Sigmoid colon (tissue), 7 donors: ENCODE measurements at places on chromosomes 13 and 19. TPM values are rescaled to one million over a fixed set of nuclear protein-coding genes. Genes with fewer than 3 reads are reported as not detected.

TMEM59L gene
- 2.9 TPM for total RNA-seq

ZNF135 gene
- total RNA-seq: 8.6 TPM

KLF16 gene
- total RNA-seq: 4.3 TPM

CABP5 gene
- total RNA-seq: not detected

CKM gene
- 0.83 TPM for total RNA-seq

OXGR1 gene
- total RNA-seq: under 0.01 TPM

ZNF566 gene
- total RNA-seq: 15.5 TPM

ABCC4 gene
- 52.9 TPM for total RNA-seq

HIPK4 gene
- not detected for total RNA-seq

HPN gene
- 0.66 TPM for total RNA-seq

GRIK5 gene
- total RNA-seq: 14.4 TPM

RSPH6A gene
- not detected for total RNA-seq

GPR183 gene
- 36.4 TPM for total RNA-seq

ARRDC5 gene
- total RNA-seq: 1.1 TPM

DCT gene
- 0.41 TPM for total RNA-seq

KASH5 gene
- not detected for total RNA-seq

- no peak for DNase-seq
Measured at GRCh38 chr13:84296401-84296800, 414.1 kb upstream of the SLITRK1 start.

GRCh38 chr19:49427855-49428546, 2.8 kb downstream of the GFY start:
- no peak for DNase-seq

DNA sequence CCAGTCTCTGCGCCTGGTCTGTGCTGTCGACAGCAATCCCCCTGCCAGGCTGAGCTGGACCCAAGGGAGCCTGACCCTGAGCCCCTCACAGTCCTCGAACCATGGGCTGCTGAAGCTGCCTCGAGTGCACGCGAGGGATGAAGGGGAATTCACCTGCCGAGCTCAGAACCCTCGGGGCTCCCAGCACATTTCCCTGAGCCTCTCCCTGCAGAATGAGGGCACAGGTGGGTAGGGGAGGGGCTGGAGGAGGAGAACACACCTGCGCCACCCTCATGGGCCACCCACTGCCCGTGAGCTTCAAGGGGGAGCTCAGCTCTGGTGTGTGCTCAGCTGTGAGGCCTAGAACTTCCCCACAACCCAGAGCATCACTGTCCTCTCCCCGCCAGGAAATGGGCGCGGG, 38.6 kb upstream of the CD33 start:
- DNase-seq: no peak

- no peak for DNase-seq
Measured at GRCh38 chr13:113815151-113816058, 48.5 kb downstream of the GAS6 start.

- DNase-seq: no peak
Measured at GRCh38 chr19:42030645-42031440, 36.8 kb upstream of the ATP1A3 start.

- DNase-seq: no peak
Measured at GRCh38 chr19:1307320-1307719, 21.6 kb downstream of the EFNA2 start.

- DNase-seq: no peak
Measured at GRCh38 chr13:103187721-103188156, 121.5 kb upstream of the SLC10A2 start.

DNA sequence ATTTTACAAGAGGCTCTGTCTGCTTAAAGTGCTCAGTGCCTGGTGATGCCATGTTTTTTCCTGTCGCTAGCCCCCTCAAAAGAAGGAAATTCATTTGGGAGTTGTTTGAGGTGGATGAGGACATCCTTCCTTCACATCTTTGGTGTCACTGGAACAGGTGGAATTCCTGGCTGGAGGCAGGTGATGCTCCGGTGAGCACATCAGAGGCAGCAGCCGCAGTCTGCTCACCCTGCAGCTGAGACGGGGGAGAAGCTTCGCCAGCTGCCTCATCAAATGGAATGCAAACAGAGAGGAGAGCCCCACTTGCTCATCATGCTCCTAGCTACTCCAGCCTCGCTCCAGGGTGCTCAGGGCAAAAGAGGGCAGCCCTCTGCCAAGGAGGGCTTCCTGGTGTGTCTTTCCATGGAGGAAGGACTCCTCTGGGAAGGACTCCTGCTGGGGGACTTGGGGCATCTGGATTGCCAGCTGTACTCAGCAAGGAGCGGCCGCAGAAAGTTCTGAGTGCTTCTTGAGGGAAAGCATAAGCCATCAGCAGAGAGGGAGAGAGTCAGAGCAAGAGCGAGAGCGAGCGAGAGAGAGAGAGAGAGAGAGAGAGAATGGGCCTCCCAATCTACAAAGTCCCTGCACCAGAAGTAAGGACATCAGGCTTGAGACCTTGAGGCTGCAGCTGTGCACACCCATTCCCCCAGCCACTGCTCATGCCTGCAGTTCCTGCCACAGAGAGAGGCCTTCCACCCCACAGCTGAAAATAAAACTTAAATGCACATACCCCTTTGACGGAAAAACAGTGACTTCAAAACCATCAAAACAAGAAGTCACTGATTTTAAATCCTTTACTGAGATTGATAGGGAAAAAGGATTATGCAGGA, 74.3 kb upstream of the UBL3 start:
- DNase-seq: no peak

GRCh38 chr19:30223866-30224688, 148.1 kb upstream of the ZNF536 start:
- no peak for DNase-seq

GRCh38 chr13:95535243-95535642, 17.3 kb upstream of the CLDN10 start:
- no peak for DNase-seq

GRCh38 chr13:27595055-27595811, 25.1 kb downstream of the LNX2 start:
- no peak for DNase-seq

DNA sequence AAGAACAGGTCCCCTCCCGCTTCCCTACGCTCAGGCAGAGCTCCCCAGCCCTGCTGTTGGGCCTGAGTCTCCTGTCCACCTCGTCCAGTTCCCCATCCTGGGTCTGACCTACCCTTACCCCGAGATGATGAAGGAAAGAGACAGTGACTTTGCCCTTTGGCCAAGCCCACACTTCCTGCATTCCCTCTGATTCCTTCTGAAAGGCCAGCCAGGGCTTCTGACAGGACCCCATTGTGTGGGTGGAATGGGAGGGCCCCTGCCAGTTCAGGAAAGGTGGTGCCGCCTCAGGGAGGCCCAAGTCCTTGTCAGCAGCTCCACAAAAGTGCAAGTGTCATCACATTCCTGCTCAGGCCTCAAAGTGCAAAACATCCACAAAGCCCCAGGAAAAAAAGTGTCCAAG, 177.8 kb downstream of the PAN3 start:
- no peak for DNase-seq

- DNase-seq: no peak
Measured at GRCh38 chr19:43726736-43727592, 11.1 kb downstream of the IRGC start.

- no peak for DNase-seq
Measured at GRCh38 chr19:40398417-40399131, 8.6 kb upstream of the HIPK4 start.

DNA sequence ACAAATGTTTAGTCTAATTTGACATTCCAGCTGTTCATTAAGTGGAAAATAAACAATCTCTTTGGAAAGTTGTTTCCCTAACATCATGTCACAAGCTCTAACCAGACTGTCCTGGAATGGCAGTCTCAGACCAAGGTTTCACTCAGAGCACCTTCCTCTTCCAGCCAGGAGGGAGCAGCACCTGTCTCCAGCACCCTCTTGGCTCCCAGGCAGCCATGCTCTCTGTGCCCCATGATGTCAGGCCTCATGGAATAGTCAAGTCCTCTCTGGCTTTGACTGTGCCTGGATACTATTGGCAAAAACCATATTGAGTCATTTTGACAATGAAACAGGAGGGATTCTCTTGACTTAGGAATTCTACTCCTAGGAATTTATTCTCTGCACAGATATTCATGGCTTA, 171.4 kb downstream of the OXGR1 start:
- no peak for DNase-seq

GRCh38 chr13:38970380-38971051, 20.1 kb downstream of the STOML3 start:
- no peak for DNase-seq

DNA sequence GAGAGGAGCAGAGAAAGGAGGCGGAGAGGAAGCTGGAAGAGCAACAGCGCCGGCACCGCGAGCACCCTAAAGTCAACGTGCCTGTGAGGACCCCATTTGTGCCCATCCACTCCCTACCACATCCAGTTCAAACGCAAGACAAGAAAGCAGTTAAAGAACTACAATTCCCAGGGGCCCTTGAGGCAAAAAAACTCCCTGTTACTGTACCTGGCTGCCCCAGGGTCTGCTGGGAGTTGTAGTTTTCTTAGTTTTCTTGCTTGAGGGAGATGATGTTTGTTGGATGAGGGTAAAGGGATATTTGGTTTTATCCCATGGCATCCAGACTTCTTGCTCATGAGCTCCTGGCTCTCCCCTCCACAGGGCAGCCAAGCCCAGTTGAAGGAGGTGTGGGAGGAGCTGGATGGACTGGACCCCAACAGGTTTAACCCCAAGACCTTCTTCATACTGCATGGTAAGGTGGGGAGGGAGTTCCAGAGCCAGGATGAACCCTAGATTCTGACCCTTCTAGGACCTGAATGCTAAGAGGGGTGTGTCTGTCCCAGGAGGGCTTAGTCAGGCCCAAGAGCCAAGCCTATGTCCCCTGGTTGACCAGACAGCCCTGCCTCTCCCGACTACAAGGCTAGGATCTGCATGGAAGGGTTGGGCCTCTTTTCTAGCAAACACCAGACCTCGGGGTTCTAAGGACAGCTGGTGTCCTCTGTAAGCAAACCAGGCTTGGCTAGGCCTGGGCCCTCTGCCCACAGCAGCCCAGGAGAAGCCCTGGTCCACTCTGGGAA, 13.2 kb downstream of the NUCB1 start:
- DNase-seq: no peak

- DNase-seq: no peak
Measured at GRCh38 chr19:17340302-17340870, 3.0 kb downstream of the GTPBP3 start.

DNA sequence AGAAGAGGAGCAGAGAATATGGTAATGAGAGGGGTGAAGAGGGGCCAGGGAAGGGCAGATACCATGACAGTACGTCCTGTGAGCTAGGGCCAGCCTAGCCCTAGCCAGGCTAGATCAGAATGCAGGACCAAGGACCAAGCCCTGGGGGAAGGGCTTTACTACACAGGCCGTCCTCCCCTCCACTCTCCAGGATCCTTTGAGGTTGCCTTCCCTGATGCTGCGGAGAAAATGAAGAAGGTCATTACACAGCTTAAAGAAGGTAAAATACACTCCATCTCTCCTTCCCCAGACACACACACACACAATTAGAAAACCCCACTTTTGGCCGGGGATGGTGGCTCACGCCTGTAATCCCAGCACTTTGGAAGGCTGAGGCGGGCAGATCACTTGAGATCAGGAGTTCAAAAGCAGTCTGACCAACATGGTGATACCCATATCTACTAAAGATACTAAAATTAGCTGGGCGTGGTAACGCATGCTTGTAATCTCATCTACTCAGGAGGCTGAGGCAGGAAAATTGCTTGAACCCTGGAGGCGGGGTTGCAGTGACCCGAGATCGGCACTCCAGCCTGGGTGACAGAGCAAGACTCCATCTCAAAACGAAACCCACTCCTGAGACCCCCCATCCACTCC, 8.5 kb downstream of the SPACA6 start:
- no peak for DNase-seq

DNA sequence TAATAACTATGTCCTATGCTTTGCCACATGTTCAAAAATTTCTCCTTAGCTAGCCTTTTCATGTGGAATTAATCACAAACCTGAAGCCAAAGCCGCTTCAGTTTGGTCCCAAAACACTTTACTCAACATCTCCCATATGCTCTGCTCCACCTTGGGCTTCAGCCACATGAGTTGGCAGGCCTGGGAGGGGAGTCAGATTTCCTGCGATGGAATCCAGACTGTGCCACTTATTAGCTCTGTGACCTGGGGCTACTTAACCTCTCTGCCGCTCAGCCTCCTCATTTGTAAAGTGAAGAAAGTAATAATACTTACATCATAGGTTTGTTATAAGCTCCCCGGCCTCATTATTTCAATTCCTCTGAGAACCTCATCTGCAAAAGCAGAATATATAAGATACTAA, 272.0 kb downstream of the LMO7 start:
- no peak for DNase-seq

GRCh38 chr19:8697671-8698432, 743 bp downstream of the ACTL9 start:
- DNase-seq: no peak

- no peak for DNase-seq
Measured at GRCh38 chr13:43127103-43127798, 103.9 kb downstream of the DNAJC15 start.

- no peak for DNase-seq
Measured at GRCh38 chr13:51828730-51829567, 16.0 kb downstream of the TMEM272 start.

- DNase-seq: no peak
Measured at GRCh38 chr13:89966524-89966923, 1381.0 kb upstream of the MIR17HG start.

DNA sequence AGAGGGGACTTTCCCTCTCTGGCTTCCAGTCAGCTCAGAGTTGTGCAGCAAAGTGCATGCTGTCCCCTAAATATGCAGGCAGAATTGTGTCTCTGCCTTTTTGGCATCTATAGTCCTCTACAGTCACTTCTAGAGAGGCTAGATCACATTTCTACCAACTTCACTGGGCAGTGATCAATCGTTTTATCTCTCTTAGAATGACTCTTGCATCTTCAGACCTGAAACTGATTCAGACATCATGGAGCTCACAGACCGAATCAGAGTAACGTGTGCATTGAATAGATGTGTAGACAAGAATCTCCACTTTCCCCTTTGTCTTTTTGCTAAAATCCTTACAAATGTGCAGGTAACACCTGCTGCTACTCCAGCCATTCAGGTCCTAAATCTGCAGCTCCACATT, 6.2 kb downstream of the ZNF253 start:
- no peak for DNase-seq

DNA sequence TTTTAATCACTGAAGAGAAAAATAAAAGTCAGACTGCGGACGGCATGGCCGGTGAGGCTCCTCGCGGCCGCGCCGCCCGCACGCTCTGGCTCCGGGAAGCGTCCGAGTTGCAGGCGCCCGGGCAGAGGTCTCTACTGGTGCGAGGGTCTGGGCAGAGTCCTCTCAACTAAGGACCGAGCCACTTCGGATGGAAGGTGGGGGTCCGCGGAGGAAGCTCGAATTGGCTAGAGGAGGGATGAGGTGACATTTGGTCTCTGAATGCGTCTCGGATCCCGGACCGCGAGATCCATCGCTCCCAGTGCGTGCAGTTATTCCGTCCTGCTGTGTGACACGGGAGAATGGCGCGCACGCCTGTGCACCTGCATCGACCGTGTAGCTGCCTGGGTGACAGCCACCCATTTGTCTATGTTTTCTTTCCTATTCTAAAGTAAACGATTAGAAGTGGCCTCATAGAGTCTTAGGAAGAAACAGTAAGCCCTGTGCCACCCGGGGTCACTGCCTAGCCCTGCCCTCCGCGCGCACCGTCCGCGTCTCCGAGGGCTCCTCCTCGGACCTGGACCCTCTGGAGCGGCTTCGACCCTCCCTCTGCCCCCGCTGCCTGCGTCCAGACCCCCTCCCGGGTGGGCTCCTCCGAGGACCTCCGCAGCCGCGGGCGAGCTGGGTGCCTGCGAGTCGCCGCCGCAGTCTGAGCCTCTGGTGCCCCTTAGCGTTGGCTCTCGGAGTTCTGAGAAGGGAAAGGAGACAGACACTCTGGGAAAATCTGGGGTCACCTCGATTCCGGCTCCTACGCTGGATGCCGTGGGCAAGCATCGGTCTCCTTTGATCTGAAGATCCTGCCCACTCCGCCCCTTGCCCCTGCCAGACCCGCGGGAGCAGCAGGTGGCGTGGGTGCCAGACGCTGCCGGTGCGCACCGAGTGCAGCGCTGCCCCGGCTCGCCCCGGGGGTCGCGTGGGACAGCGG, 347.4 kb downstream of the LIG4 start:
- no peak for DNase-seq
